Peyer's patch (tissue), 4 donors: ENCODE measurements at places on chromosomes 3 and 15.

GRCh38 chr3:66486646-66487045 lies 14.2 kb downstream of the LRIG1 start:
- peak overlapping the region; percentile 58 for H3K27ac ChIP-seq
- H3K27me3 ChIP-seq = no peaks in the 10 kb centered on the region
- H3K4me3 ChIP-seq = no peak overlapping the region
- DNase-seq = no peak
- peaks cover 32% of the 10 kb centered on the region for H3K4me1 ChIP-seq

DNA sequence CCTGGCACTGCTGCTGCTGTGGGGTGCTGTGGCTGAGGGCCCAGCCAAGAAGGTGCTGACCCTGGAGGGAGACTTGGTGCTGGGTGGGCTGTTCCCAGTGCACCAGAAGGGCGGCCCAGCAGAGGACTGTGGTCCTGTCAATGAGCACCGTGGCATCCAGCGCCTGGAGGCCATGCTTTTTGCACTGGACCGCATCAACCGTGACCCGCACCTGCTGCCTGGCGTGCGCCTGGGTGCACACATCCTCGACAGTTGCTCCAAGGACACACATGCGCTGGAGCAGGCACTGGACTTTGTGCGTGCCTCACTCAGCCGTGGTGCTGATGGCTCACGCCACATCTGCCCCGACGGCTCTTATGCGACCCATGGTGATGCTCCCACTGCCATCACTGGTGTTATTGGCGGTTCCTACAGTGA lies 2.1 kb downstream of the GRM2 start:
- no peaks in the 10 kb centered on the region for H3K4me1 ChIP-seq
- no peak overlapping the region for H3K27ac ChIP-seq
- H3K36me3 ChIP-seq = no peaks in the 10 kb centered on the region
- peak; percentile 43 for DNase-seq
- H3K4me3 ChIP-seq = no peak overlapping the region

GRCh38 chr15:69482686-69483256 lies 30.2 kb downstream of the RPLP1 start:
- DNase-seq = no peak
- no peaks in the 10 kb centered on the region for H3K27me3 ChIP-seq
- H3K4me3 ChIP-seq = no peak overlapping the region
- H3K36me3 ChIP-seq = no peaks in the 10 kb centered on the region
- no peaks in the 10 kb centered on the region for H3K4me1 ChIP-seq

DNA sequence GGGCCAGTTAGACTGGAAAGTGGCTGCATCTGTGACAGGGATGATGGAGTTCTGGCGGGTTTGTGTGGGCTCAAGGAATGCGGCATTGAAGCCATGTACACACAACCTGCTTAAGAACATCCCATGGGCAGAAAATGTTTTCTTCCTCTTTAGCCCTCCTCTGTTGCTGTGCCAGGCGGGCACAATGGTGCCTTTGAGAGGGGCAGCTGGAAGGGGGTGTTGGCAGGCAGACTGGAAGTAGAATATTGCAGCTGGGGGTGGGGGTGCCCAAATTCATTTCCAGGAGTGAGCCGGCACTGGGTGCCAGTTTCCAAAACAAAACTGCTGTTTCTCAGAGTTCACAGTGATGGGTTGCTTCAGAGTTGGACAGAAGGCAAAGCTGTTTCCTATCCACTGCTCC lies 91.8 kb upstream of the ETV5 start:
- no peak for DNase-seq
- H3K4me1 ChIP-seq = no peaks in the 10 kb centered on the region
- H3K27ac ChIP-seq = no peak overlapping the region
- H3K36me3 ChIP-seq = no peaks in the 10 kb centered on the region
- H3K4me3 ChIP-seq = no peak overlapping the region
- H3K27me3 ChIP-seq = no peaks in the 10 kb centered on the region

GRCh38 chr3:13073326-13074005 lies at the start of gene IQSEC1:
IQSEC1 (minus strand) TSS chr3:13073429; CDS start chr3:13073014, 415 bp downstream.
- no peaks in the 10 kb centered on the region for H3K27me3 ChIP-seq
- H3K36me3 ChIP-seq = no peaks in the 10 kb centered on the region
- H3K4me1 ChIP-seq = peaks cover 25% of the 10 kb centered on the region
- peak within 1 kb of the TSS; percentile 31 for H3K4me3 ChIP-seq

DNA sequence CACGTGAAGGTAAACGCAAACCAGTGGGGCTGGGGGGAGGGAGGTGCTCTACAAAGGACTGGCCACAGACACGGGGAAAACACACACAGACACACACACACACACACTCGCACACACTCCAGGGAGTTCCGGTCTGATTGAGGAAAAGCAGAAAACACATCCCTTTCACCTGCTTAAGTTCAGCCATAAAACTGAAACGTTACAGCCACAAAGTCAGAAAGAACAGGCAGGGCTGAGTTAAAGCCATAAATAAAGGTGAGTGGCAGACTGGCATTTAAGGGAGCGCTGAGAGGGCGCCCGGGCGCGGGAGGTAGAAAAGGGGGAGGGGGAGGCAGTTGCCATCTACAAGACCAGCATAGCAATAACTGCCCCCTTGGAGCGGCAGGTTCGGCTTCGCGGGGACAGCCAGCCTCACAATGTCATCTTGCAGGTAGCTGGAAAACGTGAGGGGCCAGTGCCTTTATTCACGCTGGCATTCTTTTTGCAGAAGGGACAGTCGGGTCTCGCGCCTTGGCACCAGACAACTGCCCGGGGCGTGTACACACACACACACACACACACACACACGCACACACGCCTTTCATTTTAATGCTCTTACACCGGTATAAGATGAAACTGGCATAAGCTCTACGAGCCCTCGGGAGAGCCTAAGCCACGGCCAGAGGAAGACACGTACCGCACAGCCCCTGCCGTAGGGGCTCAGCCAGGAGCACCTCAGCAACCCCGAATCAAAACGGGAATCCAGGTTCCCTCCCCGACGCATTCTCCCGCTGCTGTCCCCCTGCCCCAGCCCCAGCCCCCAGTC lies 866 bp downstream of the TNIK start:
- H3K4me1 ChIP-seq = peaks cover 4% of the 10 kb centered on the region
- peak; percentile 40 for DNase-seq
- peak overlapping the region; percentile 77 for H3K4me3 ChIP-seq

DNA sequence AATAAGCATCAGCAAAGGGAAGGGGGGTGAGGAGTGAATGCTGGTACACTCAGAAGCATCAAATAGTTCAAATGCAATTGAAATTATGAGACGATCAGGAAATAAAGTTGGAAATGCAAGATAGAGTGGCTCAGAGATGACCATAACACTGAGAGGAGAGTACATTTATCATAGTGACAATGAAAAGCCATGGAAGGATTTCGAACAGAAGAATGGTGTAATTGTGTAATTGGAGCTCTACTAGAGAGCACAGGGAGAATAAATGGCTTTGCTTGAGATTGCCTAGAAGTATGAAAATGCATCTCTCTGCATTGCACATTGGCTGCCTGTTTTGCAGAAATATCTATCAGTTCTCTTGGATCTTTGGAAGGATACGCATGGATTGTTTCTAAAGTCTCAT lies 163.3 kb downstream of the TP63 start:
- no peaks in the 10 kb centered on the region for H3K27me3 ChIP-seq
- DNase-seq = no peak
- H3K27ac ChIP-seq = no peak overlapping the region
- H3K4me1 ChIP-seq = no peaks in the 10 kb centered on the region
- no peak overlapping the region for H3K4me3 ChIP-seq

GRCh38 chr3:152998591-152998990 lies 163.4 kb upstream of the RAP2B start:
- H3K4me3 ChIP-seq = no peak overlapping the region
- peaks cover 3% of the 10 kb centered on the region for H3K4me1 ChIP-seq
- H3K36me3 ChIP-seq = no peaks in the 10 kb centered on the region
- no peak overlapping the region for H3K27ac ChIP-seq

- no peak overlapping the region for H3K4me3 ChIP-seq
- H3K27ac ChIP-seq = no peak overlapping the region
- no peak for DNase-seq
Measured at GRCh38 chr3:111362381-111363009, 179.5 kb upstream of the CD96 start.

- peak overlapping the region; percentile 43 for H3K27ac ChIP-seq
- H3K27me3 ChIP-seq = no peaks in the 10 kb centered on the region
- H3K4me1 ChIP-seq = no peaks in the 10 kb centered on the region
- H3K36me3 ChIP-seq = no peaks in the 10 kb centered on the region
- no peak overlapping the region for H3K4me3 ChIP-seq
Measured at GRCh38 chr15:84988909-84989644, 7.4 kb downstream of the PDE8A start.

DNA sequence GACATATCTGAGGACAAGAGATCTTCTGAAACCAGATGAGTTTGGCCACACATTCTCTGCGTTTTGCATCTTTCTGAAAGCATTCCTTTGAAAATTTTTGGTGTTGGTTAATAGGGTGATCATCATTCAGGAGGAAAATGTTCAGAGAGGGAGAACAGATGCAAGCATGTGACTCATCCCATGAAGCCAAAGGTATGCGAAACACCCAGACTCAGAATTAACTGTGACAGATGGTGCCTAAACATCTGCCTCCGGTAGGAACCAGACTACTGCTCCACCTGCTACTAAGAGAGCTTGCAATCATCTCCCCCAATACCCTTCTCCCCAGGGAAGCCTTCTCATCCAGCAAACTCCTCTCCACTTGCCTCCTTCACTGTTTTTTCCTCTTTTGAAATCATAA lies 46.2 kb downstream of the TRIM69 start:
- H3K27ac ChIP-seq = no peak overlapping the region
- H3K4me3 ChIP-seq = no peak overlapping the region
- DNase-seq = no peak
- no peaks in the 10 kb centered on the region for H3K4me1 ChIP-seq
- H3K27me3 ChIP-seq = no peaks in the 10 kb centered on the region
- H3K36me3 ChIP-seq = no peaks in the 10 kb centered on the region

GRCh38 chr3:188914552-188914951 lies 257.2 kb upstream of the TPRG1 start:
- H3K4me1 ChIP-seq = no peaks in the 10 kb centered on the region
- no peaks in the 10 kb centered on the region for H3K27me3 ChIP-seq
- no peak overlapping the region for H3K4me3 ChIP-seq
- no peak for DNase-seq
- no peaks in the 10 kb centered on the region for H3K36me3 ChIP-seq
- H3K27ac ChIP-seq = no peak overlapping the region

DNA sequence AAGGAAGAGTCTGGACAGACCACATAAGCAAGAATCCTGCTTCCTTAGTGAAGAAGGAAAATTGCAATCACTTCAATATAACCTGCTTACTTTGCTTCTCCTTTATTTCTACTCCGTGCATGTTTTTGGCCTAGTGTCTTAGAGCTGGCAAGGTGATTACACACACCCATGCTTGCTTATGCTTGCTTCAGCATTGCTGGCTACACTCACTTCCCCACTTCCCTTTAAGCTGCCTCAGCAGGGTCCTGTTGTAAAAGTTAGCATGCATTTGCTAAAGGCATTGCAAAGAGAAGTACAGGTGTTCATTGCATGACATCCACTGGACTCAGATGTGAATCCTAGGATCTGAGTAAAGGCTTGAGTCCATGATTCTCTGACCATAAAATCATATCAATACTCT lies 47.5 kb upstream of the STT3B start:
- no peak overlapping the region for H3K4me3 ChIP-seq
- no peaks in the 10 kb centered on the region for H3K36me3 ChIP-seq
- H3K4me1 ChIP-seq = no peaks in the 10 kb centered on the region
- DNase-seq = no peak
- H3K27ac ChIP-seq = no peak overlapping the region
- no peaks in the 10 kb centered on the region for H3K27me3 ChIP-seq

GRCh38 chr15:43958861-43959330 lies 132.1 kb downstream of the WDR76 start:
- DNase-seq = no peak
- no peak overlapping the region for H3K4me3 ChIP-seq
- H3K4me1 ChIP-seq = no peaks in the 10 kb centered on the region
- H3K27me3 ChIP-seq = no peaks in the 10 kb centered on the region
- no peak overlapping the region for H3K27ac ChIP-seq

DNA sequence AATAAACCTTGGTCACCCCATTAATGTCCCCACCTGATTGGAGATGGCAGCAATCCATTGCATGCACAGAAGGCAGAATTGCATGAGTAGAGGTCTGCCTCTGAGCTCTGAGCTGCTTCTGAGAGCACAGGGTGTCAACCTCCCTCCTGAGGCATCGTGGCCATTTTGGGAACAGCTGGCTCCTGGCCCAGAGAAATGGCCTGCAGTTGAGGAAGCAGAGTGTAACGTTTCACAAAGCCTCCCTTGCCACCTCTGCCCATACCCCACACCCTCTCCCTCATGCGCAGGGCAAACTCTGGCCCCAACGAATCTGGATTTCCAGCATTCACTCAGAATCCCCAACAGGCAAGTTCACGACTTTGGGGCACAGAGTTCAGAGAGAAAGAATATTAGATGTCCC lies 198.9 kb downstream of the ADAMTS9 start:
- no peak for DNase-seq
- no peaks in the 10 kb centered on the region for H3K27me3 ChIP-seq
- no peaks in the 10 kb centered on the region for H3K4me1 ChIP-seq
- H3K27ac ChIP-seq = no peak overlapping the region

DNA sequence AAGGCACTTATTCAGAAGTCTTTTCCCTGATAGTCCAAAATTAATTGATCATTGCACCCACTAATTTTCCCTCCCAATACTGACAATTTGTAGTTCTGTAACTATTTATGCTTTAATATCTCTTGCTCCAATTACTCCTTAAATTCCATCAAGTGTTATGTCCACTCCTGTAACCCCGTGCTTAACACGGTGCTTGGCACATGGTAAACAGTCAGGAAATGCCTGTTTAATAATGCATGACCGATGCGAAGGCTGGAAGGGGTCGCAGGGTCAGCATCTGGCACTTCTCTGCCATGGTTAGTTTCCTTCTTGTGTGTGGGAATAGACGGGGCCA lies 553 bp upstream of the SEC22A start:
- no peak for DNase-seq
- peak overlapping the region; percentile 74 for H3K27ac ChIP-seq

DNA sequence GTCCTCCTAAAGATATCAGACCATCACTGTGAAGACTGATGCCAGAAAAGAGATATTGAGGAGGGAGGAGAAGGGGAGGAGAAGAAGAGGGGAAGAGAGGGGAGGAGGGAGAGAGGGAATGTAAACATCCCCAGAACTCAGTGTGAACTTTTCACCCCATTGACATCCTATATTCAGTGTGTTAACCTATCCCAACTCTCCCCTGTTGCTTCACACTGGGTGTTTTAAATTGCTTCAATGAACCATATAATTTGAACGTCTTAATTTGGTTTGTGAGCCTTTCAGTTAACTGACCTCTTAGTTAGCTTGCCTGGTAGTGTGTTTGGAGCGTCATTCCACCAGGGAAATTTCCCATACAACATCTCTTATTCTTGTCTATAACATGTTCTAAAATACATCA lies 29.8 kb upstream of the PTPRG start:
- H3K27ac ChIP-seq = no peak overlapping the region
- DNase-seq = no peak
- H3K4me1 ChIP-seq = no peaks in the 10 kb centered on the region

DNA sequence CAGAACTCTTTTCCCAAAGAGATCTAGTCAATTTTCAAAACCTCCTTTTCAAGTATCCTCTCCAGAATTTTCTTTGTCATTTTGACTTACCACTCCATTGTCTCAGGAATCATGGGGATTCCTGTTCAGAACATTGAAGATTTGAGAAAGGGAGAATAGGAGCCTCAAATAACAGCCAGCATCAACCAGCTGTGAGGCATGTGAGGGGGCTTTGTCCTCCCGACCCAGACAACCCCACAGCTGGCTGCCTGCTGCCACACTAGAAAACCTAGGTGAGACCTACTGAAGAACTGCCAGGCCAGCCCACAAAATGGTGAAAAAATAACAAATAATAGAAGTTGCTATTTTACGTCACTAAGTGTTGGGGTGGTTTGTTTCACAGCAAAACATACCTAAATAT lies 5.9 kb upstream of the ARHGEF26 start:
- H3K36me3 ChIP-seq = no peaks in the 10 kb centered on the region
- H3K27ac ChIP-seq = no peak overlapping the region
- H3K27me3 ChIP-seq = no peaks in the 10 kb centered on the region
- H3K4me1 ChIP-seq = no peaks in the 10 kb centered on the region
